ENCODE measurements at places on chromosomes 4 and X.

GRCh38 chr4:170323623-170324022 is 233.9 kb upstream of the AADAT start:
- DNase-seq: no peak

- DNase-seq: no peak
These were observed 18.0 kb downstream of the LYAR start for GRCh38 chr4:4271912-4272311.

GRCh38 chrX:119529345-119530276 is 35.6 kb downstream of the STEEP1 start:
- no peak for DNase-seq

- DNase-seq: no peak
These were observed 2.0 kb upstream of the PGK1 start for GRCh38 chrX:78102091-78102490.

GRCh38 chr4:7398788-7399439 is 35.8 kb downstream of the PSAPL1 start:
- no peak for DNase-seq

- no peak for DNase-seq
These were observed 73.9 kb downstream of the AMOT start for GRCh38 chrX:112766774-112767173.

DNA sequence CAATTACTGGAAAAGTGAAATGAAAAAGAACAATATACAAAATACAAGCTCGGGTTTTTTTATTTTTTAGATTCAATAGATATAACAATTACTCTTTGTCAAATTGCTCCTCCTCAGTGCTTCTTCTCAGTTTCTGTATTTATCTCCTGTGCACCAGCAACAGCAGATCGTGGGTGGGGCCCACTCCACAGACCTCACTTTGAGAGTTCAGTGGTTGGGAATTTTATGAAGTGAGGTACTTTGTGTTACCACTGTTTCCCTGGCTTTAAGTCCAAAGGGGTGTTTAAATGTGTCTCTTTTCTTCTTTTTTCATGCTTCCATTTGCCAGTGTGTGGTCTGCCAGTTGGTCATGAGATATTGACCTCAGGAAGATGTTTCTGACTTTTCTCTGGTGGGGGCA is 54.4 kb downstream of the KIT start:
- no peak for DNase-seq

- DNase-seq: no peak
These were observed 12.3 kb downstream of the USP11 start for GRCh38 chrX:47245156-47245555.
